ENCODE measurements at places on chromosomes 6 and 20.

GRCh38 chr6:10487668-10488327 is 33.4 kb upstream of the GCNT2 start:
- H3K27ac ChIP-seq: no peak overlapping the region
- no peak for DNase-seq
- H3K4me3 ChIP-seq: no peak overlapping the region
- H3K27me3 ChIP-seq: no peaks in the 10 kb centered on the region
- no peaks in the 10 kb centered on the region for H3K4me1 ChIP-seq

DNA sequence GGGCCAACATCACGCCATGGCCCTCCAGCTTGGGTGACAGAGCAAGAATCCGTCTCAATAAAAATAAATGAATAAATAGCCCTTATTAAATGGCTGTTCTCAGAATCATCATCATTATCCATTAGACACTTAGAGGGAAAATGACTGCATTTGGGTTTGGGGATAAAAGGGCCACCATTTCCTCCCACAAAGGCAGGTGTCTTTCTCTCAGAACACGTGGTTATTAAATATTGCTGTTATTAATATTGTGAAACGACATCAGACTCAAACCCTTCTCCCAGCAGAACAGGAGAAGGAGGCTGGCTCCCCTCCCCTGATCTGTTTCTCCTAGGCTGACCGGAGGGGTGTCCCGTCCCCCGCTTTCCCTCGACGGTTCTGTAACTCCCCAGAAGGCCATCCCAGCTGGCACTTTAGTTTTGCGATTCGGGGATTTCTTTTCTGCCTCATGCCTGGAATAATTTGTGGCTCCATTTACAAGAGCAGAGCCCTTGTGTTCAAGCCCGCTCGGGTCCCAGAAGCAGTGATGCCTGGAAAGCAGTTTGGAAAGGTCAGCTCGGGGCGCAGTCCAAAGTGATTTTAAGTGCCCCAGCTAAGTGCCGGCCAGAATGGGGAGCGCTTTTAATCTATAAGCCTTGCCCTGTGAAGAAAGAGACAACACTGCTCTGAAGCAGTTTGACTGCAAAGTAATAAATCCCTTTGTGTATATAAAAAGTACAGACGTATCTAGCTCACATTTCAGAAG is 41.9 kb downstream of the EYA2 start:
- no peak for DNase-seq
- H3K4me1 ChIP-seq: no peaks in the 10 kb centered on the region
- no peak overlapping the region for H3K4me3 ChIP-seq
- H3K27me3 ChIP-seq: no peaks in the 10 kb centered on the region
- no peak overlapping the region for H3K27ac ChIP-seq

GRCh38 chr20:17995967-17996819 is 27.4 kb downstream of the MGME1 start:
- H3K4me1 ChIP-seq: no peaks in the 10 kb centered on the region
- no peak overlapping the region for H3K27ac ChIP-seq
- H3K27me3 ChIP-seq: no peaks in the 10 kb centered on the region
- H3K36me3 ChIP-seq: no peaks in the 10 kb centered on the region

- DNase-seq: peak; percentile 75
- no peak overlapping the region for H3K27ac ChIP-seq
- no peaks in the 10 kb centered on the region for H3K27me3 ChIP-seq
Observed at GRCh38 chr6:20126789-20127653, 85.2 kb downstream of the MBOAT1 start.

GRCh38 chr6:157641837-157642236 is 181.2 kb upstream of the SNX9 start:
- no peaks in the 10 kb centered on the region for H3K4me1 ChIP-seq
- no peaks in the 10 kb centered on the region for H3K27me3 ChIP-seq
- no peak overlapping the region for H3K4me3 ChIP-seq
- no peak for DNase-seq
- H3K36me3 ChIP-seq: no peaks in the 10 kb centered on the region
- H3K27ac ChIP-seq: no peak overlapping the region

- H3K27me3 ChIP-seq: no peaks in the 10 kb centered on the region
- H3K27ac ChIP-seq: no peak overlapping the region
Observed at GRCh38 chr6:67881706-67882065, 753.4 kb upstream of the ADGRB3 start.

DNA sequence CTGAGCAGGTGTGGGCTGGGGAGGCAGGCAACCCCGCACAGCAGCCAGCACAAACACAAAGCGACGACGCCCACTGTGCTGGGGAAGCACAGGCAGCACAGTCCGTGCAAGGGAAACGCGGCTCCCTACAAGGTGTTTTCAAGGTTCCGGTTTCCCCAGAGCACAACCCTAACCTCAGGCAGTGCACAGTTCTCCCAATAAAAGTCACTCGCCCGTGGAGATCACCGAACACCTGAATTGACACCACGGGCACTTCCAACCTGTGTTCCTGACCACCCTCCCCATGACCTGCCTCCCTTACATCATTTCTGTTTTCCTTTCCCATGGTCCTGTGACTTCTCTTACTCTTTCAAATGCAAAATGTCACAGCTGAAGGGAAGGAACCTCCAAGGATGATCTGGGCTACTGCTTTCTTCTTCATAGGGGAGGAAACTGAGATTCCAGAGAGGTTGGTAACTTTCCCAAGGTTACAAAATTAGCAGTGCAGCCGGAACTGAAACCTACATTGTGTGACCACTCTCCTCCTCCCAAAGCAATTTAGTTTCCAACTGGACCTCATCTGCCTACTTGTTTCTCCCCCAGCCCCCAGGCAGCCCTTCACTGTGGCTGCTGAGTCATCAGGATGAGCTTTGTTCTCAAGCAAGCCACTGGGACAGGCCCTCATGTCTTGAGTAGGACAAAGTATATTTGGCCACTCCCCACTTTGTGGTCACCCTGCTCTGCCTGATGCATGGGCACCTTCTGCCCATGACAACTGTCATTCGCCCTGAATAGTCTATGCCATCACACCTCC is 125.3 kb downstream of the ATXN1 start:
- no peak overlapping the region for H3K4me3 ChIP-seq
- no peak for DNase-seq

- H3K36me3 ChIP-seq: no peaks in the 10 kb centered on the region
- no peaks in the 10 kb centered on the region for H3K27me3 ChIP-seq
- peaks cover 3% of the 10 kb centered on the region for H3K4me1 ChIP-seq
Observed at GRCh38 chr6:156657296-156657695, 119.9 kb upstream of the ARID1B start.

DNA sequence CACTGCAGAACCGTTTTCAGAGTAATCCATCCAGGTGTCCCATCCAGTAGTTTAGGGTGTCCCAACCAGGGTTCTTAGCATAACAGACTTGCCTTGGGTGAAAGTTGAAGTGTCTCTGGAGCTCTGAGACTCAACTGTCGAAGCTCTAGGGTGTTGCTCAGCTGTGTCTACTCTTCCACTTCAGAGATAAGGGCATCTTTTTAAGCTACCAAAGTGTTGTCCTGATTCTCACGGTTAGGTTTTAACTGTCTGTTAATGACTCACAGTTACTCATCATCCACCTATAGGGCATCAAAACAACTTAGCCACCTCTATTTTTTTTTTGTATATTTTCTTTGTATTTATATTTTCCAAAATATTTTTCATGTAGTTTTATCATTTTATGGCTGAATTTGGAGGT is 36.9 kb upstream of the TBX18 start:
- no peaks in the 10 kb centered on the region for H3K4me1 ChIP-seq
- H3K4me3 ChIP-seq: no peak overlapping the region
- H3K27me3 ChIP-seq: no peaks in the 10 kb centered on the region
- H3K36me3 ChIP-seq: no peaks in the 10 kb centered on the region

DNA sequence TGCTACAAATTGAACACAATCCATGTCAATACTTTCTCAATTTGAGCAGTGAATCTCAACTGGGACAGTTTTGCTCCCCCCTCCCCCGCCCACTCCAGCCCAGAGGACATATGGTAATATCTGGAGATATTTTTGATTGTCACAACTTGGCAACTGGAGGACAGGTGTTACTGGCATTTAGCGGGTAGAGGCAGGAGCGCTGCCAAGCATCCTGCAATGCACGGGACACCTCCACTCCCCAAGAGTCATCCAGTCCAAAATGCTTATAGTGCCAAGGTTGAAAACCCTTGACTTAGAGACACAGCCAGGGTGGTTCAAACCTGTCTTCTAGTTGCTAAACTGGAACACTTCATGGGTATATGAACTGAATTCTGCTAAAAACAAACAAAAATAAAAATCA is 26.9 kb upstream of the LRRC1 start:
- no peaks in the 10 kb centered on the region for H3K4me1 ChIP-seq
- DNase-seq: no peak
- no peaks in the 10 kb centered on the region for H3K36me3 ChIP-seq

GRCh38 chr20:23461180-23461579 is 8.5 kb upstream of the CST11 start:
- no peaks in the 10 kb centered on the region for H3K27me3 ChIP-seq
- no peak overlapping the region for H3K4me3 ChIP-seq
- no peaks in the 10 kb centered on the region for H3K36me3 ChIP-seq

DNA sequence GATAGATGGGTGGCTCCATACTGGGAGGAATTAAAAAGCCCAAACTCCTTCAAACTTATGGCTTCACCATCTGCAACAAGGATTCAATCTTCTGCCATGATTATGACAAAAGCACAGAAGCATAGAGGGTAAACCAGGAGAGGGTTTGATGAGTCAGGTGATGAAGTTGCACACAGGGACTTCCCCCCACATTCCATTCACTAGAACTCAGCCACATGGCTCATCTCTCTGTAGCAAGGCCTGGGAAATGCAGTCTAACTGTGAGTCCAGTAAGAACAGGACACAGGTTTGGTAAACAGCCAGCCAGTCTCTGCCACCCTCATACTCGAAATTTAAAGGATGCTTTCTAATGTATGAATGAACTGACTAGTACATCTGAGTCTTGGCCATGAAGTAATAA is 142.9 kb downstream of the HIVEP2 start:
- H3K4me3 ChIP-seq: no peak overlapping the region
- H3K4me1 ChIP-seq: no peaks in the 10 kb centered on the region
- H3K27me3 ChIP-seq: no peaks in the 10 kb centered on the region
- no peaks in the 10 kb centered on the region for H3K36me3 ChIP-seq
- DNase-seq: peak; percentile 29

- H3K36me3 ChIP-seq: no peaks in the 10 kb centered on the region
- H3K27ac ChIP-seq: no peak overlapping the region
- DNase-seq: no peak
- peaks cover 13% of the 10 kb centered on the region for H3K27me3 ChIP-seq
- H3K4me3 ChIP-seq: no peak overlapping the region
Observed at GRCh38 chr20:25045343-25045712, 12.6 kb downstream of the ACSS1 start.

- H3K27ac ChIP-seq: peak overlapping the region; percentile 80
- peak overlapping the region; percentile 81 for H3K4me3 ChIP-seq
- H3K27me3 ChIP-seq: no peaks in the 10 kb centered on the region
- peaks cover 2% of the 10 kb centered on the region for H3K4me1 ChIP-seq
Observed at GRCh38 chr20:63520934-63521601, 503 bp downstream of the PPDPF start.

DNA sequence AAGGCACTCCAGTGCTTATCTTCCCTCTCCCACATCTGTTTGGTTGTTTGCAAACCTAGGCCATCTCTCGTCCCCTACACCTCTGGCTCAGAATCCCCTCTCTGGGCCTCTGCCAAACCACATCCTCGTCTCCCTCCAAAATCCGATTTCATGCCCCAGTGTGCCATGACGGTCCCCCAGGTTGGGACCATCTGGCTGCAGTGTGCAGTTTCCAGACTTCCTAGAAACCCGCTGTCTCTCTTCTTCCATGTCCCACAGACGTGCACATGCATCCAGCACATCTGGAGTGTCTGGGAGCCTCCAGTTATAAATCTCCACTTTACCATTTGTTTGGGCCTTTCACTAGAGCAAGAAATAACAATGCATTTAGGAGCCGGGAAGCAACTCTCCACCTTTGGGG is 316.2 kb downstream of the KIF16B start:
- H3K4me3 ChIP-seq: no peak overlapping the region
- no peaks in the 10 kb centered on the region for H3K27me3 ChIP-seq
- no peaks in the 10 kb centered on the region for H3K36me3 ChIP-seq
- DNase-seq: peak; percentile 85

DNA sequence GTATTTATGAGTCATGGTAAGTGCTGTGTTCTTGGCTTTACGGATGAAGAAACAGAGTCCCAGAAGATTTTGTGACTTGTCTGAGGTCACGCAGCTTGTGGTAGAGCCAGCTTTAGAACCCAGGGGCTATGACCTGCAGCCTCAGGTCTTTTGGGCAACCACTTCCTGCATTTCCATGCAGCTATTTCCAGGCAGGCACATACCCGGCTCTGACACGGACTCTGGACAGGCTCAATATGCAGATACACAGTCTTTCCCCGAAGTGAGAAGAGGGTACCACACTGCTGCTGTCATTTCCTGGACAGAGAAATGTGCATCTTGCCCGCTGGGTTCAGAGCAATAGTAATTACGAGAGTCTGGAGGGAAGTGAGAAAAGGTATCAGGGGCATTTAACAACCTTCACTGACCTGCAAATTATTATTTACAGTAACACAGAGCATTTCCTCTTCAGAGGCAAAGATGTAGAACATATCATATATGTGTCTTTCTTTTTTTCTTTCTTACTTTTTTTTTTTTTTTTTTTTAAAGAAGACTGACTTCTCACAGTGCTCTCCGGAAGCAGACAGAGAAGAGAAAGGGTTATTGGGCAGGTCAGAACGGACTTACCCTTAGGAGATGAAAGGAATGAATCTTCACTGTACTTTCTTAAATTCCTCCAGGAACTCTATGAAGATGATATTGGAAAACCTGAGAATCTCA is 185.1 kb downstream of the CLIC5 start:
- no peak overlapping the region for H3K27ac ChIP-seq
- no peaks in the 10 kb centered on the region for H3K36me3 ChIP-seq
- no peaks in the 10 kb centered on the region for H3K27me3 ChIP-seq

DNA sequence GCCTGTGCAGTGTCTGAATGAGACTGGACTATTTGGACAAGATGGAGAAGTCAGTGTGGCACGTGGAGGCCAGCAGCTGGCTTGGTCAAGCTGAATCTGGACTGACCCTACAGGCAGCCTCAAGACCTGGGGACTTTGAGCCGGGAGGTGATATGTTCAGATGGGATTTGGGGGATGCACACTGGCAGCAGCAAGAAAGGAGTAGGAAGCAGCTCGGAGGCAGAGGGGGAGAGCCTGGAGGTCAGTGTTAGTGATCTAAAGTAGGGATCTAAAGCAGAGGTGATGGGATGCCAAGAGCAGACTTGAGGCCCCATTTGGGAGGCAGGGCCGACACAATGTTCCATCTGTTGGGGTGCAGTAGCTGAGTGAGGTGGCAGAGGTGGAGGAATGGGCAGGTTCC is 2.8 kb downstream of the MAPK13 start:
- DNase-seq: no peak
- H3K4me1 ChIP-seq: peaks cover 13% of the 10 kb centered on the region
- H3K36me3 ChIP-seq: no peaks in the 10 kb centered on the region
- no peaks in the 10 kb centered on the region for H3K27me3 ChIP-seq

- H3K27me3 ChIP-seq: 0 out of 2 replicates have a peak, but pooled peaks cover 3% of the 10 kb centered on the region
- no peak overlapping the region for H3K27ac ChIP-seq
- no peak overlapping the region for H3K4me3 ChIP-seq
- peak; percentile 64 for DNase-seq
- H3K36me3 ChIP-seq: no peaks in the 10 kb centered on the region
Observed at GRCh38 chr20:46558511-46558959, 8.1 kb upstream of the OCSTAMP start.

GRCh38 chr6:131117878-131118277 is 17.4 kb upstream of the AKAP7 start:
- DNase-seq: no peak
- no peak overlapping the region for H3K27ac ChIP-seq
- no peak overlapping the region for H3K4me3 ChIP-seq
- no peaks in the 10 kb centered on the region for H3K4me1 ChIP-seq
